ENCODE measurements at places on chromosomes 7 and 10. TPM values are rescaled to one million over a fixed set of nuclear protein-coding genes. Genes with fewer than 3 reads are reported as not detected.

Gene KCNH2
- 0.34 TPM for total RNA-seq

DNA sequence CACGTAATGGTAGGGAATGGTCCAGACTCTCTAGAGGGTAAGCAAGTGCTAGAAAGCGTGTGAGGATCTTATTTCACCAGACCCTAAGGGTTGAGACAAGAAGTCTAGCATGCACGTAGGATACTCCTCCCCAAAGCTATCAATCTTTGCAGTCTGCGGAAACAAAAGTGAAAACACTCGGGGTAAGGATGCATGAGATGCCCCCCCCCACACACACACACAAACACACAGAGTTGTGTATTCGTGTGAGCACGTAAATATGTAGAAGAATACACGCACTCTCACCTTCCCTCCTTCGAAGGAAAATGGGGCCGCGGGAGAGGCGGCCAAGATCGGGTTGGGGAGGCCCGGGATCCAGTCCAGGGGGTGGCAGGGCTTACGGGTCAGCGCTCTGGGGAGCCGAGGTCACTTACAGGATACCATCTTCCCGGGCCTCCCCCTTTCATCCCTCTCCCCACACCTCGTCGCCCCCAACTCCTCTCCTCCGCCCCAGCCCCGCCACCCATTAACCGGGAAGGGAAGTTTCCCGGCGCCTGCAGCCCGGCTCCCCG, 455 bp downstream of the CUL2 start:
- peak; percentile 20 for DNase-seq
- no peaks in the 10 kb centered on the region for H3K27me3 ChIP-seq
- peak overlapping the region; percentile 95 for H3K4me3 ChIP-seq
- peaks cover 5% of the 10 kb centered on the region for H3K36me3 ChIP-seq
- H3K4me1 ChIP-seq, result peaks cover 50% of the 10 kb centered on the region

Gene UNCX
- not detected for total RNA-seq

Gene TRIM73
- 3.5 TPM for total RNA-seq

Gene NPY4R
- not detected for total RNA-seq

DNA sequence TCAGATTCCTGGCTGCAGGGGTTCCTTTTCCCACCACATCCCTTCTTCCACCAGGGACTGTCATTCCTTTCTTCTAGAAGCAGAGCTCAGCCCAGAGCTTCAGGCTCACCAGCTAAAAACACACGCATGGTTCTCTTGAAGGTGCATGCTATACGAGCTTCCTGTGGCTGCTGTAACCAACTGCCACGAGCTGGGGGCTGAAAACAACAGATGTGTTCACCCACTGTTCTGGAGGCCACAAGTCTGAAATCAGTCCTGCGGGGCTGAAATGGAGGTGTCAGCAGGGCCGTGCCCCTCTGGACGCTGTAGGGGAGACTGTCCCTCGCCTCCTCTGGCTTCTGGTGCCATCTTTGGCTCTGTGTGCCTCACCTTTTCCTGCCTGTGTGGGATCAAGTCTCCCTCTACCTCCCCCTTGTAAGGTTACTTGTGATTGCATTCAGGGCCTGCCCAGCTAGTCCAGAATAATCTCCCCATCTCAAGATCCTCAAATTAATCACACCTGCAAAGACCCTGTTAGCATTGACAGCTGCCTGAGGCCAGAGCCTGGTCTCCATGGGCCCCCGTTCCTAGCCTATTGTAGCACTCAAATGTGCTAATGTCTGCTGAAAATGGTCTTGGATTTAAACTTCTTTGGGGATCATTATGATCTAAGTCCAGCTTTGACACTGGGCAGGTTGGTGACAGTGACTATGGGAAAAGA, 13.7 kb downstream of the RAB19 start:
- no peaks in the 10 kb centered on the region for H3K4me1 ChIP-seq
- H3K36me3 ChIP-seq, result peaks cover 10% of the 10 kb centered on the region
- H3K27ac ChIP-seq, result no peak overlapping the region
- no peaks in the 10 kb centered on the region for H3K27me3 ChIP-seq
- H3K4me3 ChIP-seq, result no peak overlapping the region

DNA sequence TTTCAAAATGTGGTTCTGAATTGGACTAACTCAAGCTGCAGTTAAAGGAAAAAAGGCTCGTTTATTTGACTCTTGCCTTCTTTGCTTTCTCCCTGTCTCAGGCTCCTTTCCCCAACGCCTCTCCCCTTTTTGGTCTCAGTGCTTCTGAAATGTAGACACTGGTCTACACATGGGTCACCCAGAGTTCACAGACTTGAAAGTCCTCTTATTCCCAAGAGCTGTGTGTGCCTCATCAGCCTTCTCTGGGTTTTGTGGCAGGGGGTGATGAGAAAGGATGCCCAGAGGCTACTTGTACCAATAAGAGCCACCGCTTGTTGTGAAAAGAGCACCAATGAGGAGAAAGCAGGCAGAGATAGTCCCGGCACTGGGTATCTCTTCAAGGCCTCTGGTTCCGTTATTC, 125.7 kb downstream of the BICC1 start:
- H3K36me3 ChIP-seq, result no peaks in the 10 kb centered on the region
- H3K4me3 ChIP-seq, result no peak overlapping the region
- no peak for DNase-seq

Gene MMD2
- not detected for total RNA-seq

GRCh38 chr7:117217106-117218035, 105.5 kb downstream of the WNT2 start:
- H3K36me3 ChIP-seq, result no peaks in the 10 kb centered on the region
- no peaks in the 10 kb centered on the region for H3K4me1 ChIP-seq
- no peak overlapping the region for H3K27ac ChIP-seq
- no peak for DNase-seq
- H3K4me3 ChIP-seq, result no peak overlapping the region

DNA sequence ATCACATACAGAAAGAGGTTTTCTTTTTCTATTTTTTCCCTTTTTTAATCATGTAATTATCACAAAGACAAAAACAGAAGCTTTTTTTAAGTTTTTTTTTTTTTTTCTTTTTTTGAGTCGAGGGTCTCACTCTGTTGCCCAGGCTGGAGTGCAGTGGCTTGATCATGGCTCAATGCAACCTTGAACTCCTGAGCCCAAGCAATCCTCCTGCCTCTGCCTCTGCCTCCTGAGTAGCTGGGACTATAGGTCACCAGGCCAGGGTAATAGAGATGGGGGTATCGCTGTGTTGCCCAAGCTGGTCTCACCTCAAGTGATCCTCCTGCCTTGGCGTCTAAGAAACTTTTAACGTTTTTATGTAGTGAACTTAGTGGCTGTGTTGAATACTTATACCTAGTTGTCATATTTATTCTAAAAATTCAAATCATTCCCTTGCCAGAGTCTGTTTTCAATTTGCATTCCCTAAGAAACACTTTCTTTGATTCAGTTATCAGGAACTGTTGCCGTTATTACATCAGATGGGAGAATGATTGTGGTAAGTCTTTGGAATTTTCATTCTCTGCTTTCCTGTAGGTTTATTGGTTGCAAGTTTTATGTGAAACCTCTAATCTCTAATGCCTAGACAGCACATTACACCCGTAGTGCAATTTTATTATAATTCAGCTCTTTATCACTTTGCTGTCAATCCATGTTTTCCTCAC, 1.3 kb downstream of the LSM8 start:
- H3K4me1 ChIP-seq, result peaks cover 36% of the 10 kb centered on the region
- H3K4me3 ChIP-seq, result peak overlapping the region; percentile 98
- H3K27me3 ChIP-seq, result peaks cover 2% of the 10 kb centered on the region
- H3K36me3 ChIP-seq, result peaks cover 25% of the 10 kb centered on the region
- no peak for DNase-seq

- no peak overlapping the region for H3K4me3 ChIP-seq
- DNase-seq, result no peak
- H3K36me3 ChIP-seq, result peaks cover 85% of the 10 kb centered on the region
- no peaks in the 10 kb centered on the region for H3K27me3 ChIP-seq
These were observed 87.8 kb downstream of the CCSER2 start for GRCh38 chr10:84416245-84416555.

DNA sequence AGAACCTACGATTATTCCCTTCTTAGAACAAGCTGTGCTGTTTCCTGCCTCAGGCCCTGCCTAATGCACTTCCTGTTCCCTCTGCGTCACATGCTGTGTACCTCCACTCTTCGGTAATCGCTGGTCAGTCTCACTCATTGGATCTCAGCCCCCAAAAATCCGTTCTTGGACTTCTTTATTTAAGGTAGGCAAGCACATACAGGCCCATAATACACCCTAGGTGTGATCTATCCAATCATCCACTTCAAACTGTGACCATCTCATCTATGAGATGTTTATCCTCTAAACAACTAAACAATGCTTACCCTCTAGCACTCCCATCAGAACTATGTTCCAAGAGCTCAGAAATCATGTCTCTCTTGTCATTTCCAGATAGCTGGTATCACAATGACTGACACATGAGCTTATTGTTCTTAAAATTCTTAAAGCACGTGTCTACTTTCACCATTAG, 83.9 kb downstream of the CADPS2 start:
- H3K36me3 ChIP-seq, result no peaks in the 10 kb centered on the region
- no peaks in the 10 kb centered on the region for H3K27me3 ChIP-seq
- DNase-seq, result no peak
- no peak overlapping the region for H3K4me3 ChIP-seq
- H3K4me1 ChIP-seq, result no peaks in the 10 kb centered on the region

DNA sequence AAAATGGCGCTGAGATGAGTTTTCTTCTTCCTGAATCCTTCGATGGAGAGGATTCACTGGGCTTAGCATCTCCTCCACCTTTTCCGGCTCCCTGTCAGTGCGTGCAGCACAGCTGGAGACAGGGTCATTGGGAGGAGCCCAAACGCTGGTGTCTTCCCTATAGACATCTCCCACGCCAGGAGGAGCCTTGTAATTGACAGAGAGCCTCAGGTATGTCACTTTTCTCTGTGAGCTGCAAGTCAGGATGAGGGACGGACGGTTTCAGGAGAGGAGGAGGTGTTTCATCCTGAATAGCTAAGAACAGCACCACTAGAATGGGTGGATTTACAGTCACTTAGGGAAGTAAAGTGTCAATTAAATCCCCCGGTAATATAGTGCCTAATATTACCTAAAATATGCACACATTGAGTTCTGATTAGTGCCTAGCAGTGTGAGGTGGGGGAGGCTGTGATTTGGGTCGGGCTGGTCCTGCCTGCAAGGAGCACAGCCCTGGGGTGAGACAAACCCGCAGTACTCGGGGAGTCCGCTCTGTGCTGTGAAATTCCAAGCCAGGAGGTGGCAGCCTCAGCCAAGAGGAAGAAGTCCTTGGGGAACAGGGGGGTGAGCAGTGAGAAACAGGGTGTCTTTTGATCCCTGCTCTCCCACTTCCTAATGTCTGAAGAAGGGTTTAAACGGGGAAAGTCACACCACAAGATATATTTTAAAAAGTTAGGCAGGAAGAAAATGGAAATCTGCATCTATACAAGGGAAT, 28.2 kb downstream of the IL15RA start:
- no peak overlapping the region for H3K4me3 ChIP-seq
- no peaks in the 10 kb centered on the region for H3K27me3 ChIP-seq
- peak; percentile 68 for DNase-seq
- no peak overlapping the region for H3K27ac ChIP-seq

DNA sequence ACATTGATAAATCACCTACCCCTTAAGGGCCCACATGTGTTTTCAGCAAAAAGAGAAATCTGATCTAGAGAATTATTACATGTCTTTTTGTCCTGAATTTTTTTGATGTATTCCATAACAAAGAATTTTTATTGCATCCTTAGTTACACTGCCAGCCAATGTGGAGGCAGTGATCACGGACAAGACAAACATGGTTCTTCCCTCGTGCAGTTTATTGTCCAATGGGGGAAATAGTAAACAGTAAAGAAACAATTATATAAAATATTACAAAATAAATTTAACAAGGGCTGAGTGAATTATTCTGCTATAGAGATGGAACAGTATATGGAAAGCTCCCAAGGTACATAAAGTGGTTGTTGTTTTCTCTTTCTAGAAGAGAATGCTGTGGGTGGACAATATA, 2.0 kb downstream of the STEAP2 start:
- DNase-seq, result no peak
- H3K27ac ChIP-seq, result no peak overlapping the region
- H3K4me1 ChIP-seq, result peaks cover 6% of the 10 kb centered on the region
- no peak overlapping the region for H3K4me3 ChIP-seq
- no peaks in the 10 kb centered on the region for H3K36me3 ChIP-seq

GRCh38 chr7:122974229-122974628, 21.3 kb downstream of the TAS2R16 start:
- DNase-seq, result no peak
- no peak overlapping the region for H3K27ac ChIP-seq
- no peak overlapping the region for H3K4me3 ChIP-seq
- no peaks in the 10 kb centered on the region for H3K27me3 ChIP-seq
- no peaks in the 10 kb centered on the region for H3K36me3 ChIP-seq
